ENCODE measurements at places on chromosomes 7 and 10.

DNA sequence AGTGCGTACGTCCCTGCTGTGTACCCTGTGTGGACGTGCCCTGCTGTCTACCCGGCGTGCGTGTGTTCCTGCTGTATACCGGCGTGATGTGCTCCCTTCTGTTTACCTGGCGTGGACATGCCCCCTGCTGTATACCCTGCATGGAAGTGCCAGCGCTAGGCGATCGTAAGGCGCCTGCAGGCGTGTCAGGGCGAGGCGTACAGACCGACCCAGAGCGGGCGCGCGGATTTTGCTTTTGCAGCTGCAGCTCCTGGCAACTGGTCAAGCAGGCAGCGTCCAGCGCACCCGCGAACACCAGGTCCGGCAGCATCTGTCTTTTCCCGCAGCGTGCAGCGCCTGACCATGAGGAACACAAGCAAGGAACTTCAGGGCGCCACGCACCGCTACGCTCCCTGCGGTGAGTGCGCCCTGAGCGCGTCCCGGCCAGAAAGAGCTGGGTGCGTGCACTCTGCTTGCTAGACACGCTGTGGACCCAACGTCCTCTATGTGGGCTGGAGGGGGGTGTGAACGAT, 680 bp downstream of the C7orf57 start:
- no peak for DNase-seq

DNA sequence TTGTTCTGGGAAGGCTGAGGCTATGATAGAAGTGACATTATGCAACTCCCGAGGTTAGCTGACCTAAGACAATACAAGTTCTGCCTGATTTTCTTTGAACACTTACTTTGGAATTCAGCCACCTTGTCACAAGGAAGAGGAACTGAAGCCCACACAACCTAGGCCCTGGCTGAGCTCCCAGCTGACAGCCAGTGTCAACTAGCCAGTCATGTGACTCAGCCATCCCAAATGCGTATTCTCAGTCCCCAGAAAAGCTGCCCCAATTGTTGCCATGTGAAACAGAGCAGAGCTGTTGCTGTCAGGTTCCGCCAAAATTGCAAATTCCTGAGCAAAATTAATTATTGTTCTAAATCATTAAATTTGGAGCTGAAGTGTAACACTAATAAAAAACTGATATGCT, 1010.0 kb downstream of the XPNPEP1 start:
- DNase-seq: no peak

- no peak for DNase-seq
Observed at GRCh38 chr7:46832136-46832535, 749.8 kb downstream of the TNS3 start.

- DNase-seq: no peak
Observed at GRCh38 chr10:37095792-37096573, 29.4 kb upstream of the ANKRD30A start.

DNA sequence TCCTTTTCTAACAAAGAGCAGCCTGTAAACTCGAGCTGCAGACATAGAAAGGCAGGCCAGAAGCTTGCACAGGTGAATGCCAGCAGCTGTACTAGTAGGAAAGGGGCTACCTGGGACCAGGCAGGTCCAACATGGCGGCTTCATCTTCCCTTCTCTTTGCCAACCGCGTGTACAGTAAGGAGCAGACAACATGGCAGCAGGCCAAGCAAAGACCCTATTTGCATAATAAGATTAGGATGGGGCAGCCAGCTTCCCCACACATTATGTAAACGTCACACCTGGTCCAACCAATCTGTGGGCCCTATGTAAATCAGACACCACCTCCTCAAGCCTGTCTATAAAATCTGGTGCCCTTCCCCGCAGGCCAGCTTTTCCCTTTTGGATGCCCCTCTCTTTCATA, 1186.5 kb upstream of the AUTS2 start:
- no peak for DNase-seq

DNA sequence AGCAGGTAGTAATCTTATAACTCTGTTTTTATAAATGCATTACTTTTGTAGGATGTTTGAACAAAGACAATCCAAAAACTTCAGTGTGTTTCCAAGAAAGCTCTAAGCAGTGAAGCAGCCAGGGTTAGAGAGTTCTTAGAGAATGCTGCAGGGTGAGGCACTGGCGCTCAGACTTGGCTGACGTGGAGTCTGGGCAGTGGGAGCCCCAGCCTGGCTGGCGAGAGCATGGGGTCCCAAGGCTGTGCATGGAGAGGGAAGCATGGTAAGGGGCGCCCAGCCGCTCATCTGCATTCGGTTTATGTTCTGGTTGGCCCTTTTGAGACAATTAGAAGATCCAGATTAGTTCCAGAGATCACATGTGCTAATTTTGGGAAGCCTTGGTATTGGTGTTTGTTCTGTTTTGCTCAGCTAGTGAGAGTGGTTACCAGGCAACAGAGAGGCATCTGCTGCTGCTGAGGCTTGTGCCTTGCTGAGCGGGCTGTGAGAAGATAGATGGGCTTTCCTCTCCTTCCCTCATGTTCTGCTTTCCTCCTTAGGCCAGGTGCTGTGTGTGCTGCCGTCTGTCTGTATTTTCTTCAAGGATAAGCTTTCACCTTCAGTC, 10.3 kb downstream of the SUN1 start:
- DNase-seq: no peak

GRCh38 chr10:29064680-29065079, 224.2 kb upstream of the LYZL1 start:
- no peak for DNase-seq

DNA sequence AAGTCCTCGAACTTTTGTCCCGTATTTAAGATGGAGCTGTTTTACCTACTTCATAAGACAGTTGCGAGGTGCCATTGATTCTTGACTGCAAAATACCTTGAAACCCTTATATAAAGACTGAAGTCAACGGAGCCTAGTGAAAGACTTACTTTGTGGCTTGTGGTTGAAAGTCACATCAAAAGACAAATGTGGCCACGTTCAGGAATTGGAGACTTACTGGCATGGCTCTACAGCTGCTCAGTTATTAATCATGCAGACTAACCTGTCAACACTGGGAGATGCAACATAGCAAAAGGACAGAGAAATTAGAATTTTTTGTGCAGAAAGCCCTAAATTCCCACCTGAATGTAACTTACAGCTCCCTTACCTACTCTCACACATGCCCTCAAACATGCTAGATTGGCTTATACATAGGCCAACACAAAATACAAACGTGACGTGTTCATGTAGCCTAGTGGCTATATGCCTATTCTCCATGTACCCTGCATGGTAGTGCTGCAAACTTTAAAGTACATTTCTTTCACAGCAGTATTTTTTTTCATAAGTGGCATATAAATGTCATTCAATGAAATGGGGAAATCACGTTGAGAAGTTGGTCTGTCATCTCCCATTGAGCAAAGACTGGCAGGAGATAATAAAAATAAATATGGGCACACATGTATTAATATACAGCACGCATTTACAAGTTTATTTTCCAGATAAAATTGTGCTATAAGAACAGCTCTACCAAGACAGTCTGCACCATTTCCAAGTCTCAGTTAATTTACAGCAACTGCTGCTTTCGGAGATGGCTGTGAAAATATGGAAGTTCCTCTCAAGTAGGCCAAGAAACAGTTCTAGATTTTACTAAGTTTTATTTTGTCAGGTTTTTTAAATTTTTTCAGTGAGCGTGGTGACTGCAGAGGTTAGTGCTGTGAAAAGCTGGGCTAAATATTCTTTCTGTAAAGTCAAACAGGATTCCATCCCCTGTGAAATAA, 170.4 kb upstream of the C7orf33 start:
- no peak for DNase-seq

DNA sequence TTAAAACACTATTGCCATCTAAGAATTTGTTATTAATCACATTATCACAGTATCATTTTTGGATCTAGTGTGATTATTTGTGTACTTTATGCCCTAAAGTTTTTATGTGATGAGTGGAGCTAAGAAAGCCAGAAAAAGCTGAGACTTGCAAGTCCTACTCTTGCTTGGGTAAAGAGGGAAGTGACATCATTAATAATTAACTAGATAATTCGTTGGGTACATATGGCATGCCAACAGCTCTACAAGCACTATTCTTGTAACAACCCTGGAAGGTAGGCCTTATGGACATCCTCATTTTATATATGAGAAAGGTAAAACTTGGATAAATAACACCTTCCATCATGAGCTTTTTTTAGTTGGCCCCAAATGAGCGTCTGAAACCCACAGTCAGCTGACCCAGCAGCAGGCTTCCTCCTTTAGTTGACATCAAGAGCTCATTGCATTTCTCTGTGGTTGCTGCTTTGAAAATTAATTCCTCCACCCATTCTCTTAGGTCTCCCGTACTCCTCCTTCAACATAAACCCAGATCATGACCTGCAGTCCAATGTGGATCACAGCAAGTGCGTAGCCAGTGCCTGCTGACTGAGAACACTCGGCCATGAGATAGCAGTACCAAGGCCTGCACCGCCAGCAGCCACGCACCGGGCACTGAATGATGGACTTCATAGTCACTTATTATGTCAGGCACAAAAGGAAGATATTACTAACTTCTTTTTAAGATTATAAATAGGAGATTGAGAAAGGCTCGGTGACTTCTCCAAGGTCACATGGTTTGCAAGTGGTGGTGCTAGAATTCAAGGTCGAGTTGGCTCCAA, 292.0 kb upstream of the AOAH start:
- no peak for DNase-seq

- DNase-seq: no peak
Observed at GRCh38 chr10:17237915-17238444, 9.9 kb downstream of the VIM start.
